ENCODE measurements at places on chromosomes 11 and 22.

- no peak for DNase-seq
Observed at GRCh38 chr11:26254378-26254777, 77.6 kb upstream of the ANO3 start.

DNA sequence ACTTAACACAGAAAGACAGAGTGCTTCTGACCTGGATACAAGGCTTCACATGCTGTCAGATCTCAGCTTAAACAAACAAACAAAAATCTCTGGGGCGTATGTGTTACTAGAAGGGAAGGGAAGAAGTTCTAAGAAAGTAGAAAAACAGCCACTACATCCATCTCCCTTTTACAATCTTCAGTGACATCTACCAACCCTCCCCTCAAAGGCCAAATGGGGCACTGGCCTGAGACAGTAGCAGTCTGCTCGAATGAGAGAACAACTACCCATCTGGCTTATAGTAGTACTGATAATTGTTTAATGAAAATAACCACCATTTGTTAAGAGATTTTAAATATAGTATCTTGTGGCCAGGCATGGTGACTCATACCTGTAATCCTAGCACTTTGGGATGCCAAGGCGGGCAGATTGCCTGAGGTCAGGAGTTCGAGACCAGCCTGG, 29.4 kb downstream of the CCDC83 start:
- DNase-seq: no peak

DNA sequence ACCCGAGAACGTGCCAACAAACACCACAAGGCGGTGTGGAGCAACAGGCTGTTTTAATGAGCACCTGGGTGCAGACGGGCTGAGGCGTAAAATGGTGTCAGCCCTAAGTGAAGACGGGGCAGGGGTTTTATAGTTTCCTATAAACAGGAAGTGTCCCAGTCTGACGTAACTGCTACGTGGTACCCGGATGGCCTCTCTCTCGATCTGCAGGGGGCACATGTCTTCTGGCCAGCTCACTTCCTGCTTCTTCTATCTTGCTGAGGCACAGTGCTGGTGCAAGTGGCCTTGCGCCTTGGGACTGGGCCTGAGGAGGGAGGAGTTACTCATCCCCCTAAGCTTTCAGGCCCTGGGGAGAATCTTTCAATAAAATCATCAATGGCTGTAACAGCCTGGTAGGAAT, 20.9 kb downstream of the OOSP3 start:
- no peak for DNase-seq

GRCh38 chr22:35712672-35713071, 5.0 kb upstream of the APOL5 start:
- no peak for DNase-seq

DNA sequence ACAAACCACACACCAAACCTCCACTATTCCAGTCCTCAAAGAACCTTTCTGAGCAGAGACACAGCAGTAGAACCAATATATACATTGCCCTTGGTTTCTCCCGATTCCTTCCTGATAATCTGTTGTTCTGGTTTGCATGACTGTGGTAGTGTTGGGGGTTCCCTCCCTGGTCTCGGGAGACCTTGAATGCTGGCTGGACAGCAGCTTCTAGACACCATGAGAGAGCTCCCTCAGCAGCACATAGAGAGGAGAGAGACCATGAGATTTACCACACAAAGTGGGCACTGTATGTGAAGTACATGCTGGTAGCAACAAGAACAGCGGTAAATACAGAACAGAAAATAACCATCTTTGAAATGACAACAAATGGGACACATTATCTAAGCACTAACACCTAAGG, 2.6 kb downstream of the C11orf91 start:
- no peak for DNase-seq

DNA sequence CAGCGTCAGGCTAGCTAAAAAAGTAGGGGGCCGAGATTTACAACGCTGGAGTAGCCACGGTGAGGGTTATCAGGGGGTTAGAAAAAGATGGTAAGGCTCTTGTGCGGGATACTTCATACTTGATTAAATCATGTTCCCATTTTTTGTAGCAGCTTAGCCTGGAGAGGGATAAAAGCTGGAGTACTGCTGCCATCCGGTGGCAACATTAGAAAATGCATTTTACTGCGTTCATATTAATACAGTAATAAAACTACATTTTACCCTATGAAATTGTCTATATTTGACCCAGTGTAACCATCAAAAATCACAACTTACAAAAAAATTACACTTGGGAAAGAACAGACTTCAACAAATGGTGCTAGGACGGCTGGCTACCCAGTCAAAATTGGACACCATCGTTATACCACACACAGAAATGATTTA, 17.3 kb downstream of the RPUSD4 start:
- DNase-seq: peak; percentile 12

DNA sequence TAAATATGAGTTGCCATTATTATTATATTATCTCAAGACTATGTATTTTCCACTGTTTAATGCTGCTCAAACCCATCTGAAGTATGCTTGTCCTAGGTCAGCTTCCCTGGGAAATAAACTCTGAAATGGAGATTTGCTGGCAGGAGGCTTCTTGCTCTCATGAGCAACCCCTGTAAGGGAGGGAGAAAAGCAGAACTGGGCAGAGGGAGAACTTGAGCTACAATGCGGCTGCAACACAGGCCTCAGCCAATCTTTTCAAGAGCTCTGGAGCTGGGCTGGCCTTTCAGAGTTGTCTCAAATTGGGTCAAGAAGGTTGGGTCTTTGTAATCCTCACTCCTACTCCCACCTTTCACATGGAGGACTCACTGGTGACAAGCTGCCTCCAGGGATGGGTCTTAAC, 412.6 kb downstream of the TENM4 start:
- no peak for DNase-seq

- no peak for DNase-seq
Observed at GRCh38 chr22:19933341-19934241, 8.0 kb upstream of the COMT start.

- DNase-seq: no peak
Observed at GRCh38 chr11:101397979-101398378, 185.8 kb downstream of the TRPC6 start.

- no peak for DNase-seq
Observed at GRCh38 chr22:25153961-25154666, 45.5 kb upstream of the CRYBB3 start.

DNA sequence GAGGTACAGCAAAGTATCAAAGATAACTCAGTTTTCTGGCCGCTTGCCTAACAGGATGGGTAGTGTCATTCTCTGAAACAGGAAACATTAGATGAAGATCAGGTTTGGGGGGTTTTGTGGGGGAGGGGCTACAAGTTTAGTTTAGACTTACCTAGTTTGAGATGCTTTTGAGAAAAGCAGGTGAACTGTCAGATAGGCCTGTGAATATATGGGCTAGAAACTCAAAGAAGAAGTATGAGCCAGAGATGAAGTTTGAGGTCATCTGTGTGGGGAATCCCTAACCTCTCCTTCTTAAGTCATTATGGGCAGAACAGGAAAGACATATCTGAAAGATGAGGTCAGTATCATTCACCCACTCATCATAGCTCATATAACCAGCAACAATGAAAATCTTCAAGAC, 11.9 kb downstream of the HOATZ start:
- no peak for DNase-seq

- no peak for DNase-seq
Observed at GRCh38 chr22:32722441-32722840, 79.1 kb upstream of the TIMP3 start.

DNA sequence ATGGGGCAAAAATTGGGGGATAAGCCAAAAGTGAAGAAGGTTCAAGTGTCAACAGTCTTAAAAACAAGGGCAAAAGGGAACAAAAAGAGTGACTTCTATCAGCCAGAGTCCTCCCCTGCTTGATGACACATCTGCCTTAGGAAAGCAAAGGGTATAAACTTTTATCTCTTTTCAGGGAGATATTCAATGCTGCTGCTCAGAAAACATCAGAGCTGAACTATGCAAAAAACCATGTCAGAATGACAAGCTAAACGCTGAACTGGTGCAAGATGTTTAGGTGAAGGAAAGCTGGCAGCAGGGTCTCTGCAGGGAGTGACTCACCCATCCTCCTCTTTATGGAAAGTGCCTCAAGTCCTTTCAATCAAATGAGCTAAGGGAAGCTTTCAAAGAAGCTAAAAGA, 24.7 kb downstream of the ALG9 start:
- no peak for DNase-seq

DNA sequence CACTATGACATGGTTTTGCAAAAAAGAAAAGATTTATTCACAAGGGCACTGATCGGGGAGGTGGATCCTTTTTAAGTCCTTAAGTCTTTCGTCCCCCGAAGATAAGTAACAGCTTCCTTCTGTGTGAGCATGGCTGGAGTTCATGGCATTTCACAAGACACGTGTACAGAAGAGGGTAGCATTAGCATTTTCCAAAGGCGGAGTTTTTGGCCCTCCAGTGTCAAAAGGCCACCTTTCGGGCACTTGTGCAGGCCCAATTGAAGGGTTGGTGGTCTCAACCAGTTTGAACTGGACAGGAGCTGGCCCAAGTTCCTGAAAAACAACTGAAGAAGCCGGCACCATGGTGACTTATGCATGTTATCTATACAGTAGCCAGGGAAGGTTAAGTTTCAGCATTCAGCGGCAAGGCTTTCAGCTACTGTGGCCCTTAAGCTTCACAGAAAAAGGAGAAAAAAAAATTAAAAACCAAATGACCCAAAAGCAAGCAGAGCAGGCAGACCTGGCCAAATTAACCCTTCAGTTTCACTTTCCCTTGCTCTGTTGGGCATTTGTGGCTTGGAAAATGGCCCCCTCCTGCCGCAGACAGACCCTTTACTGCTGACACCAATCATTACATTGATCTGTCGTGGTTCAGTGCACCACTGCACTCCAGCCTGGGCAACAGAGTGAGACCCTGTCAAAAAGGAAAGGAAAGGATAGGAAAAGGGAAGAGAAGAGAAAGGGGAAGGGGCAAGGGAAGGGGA, 18.7 kb downstream of the ZNF74 start:
- no peak for DNase-seq

DNA sequence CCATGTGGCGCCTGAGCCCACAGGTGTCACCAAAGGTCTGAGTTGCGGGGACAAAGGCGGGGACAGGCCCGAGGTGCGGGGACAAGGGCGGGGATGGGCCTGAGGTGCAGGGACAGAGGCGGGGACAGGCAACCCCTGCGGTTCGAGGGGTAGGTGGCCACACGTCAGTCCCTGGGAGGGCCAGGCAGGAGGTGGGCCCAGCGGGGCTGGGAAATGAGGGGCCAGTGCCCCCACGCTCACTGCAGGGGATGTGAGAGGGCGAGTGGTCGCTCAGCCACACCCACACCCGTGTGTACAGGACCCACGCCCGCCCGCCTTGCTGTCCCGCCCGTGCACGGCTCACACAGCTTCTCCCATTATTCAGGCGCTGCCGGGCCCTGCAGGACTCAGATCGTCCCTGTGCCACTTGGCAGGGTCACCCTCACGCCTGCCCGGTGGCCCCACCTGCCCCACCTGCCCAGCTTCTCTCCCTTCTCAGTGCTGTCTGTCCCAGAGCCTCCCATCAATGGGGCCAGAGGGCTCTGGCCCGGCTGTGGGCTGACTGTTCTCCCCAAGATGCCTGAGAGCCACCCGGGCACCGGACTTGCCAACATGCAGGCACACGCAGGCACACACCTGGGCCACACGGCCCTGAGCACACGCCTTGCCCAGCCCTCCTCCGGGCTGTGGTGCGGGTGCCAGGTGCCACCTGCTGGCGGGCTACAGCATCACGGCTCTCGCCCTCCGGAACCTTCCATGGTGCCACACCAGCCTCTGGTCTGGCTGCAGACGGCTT, 14.2 kb upstream of the MUC6 start:
- DNase-seq: peak; percentile 62

DNA sequence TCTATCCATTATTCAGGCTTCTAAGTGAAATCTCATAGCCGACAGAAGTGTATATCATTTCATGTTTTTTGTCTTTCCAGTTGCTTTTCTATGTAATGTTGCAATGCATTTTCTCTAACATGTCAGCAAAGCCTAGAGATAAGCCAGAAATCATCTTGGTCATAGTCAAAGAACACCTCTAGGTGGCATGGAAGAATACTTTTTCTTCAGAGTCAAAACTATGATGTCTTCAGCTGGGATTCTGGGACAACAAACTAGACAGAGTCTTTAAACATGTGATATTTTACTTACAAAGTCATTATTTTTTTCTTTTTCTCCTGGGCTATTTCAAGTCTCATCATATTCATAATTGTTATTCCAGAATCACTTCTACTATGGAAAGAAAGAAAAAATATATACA, 4.4 kb downstream of the GAS2 start:
- no peak for DNase-seq

DNA sequence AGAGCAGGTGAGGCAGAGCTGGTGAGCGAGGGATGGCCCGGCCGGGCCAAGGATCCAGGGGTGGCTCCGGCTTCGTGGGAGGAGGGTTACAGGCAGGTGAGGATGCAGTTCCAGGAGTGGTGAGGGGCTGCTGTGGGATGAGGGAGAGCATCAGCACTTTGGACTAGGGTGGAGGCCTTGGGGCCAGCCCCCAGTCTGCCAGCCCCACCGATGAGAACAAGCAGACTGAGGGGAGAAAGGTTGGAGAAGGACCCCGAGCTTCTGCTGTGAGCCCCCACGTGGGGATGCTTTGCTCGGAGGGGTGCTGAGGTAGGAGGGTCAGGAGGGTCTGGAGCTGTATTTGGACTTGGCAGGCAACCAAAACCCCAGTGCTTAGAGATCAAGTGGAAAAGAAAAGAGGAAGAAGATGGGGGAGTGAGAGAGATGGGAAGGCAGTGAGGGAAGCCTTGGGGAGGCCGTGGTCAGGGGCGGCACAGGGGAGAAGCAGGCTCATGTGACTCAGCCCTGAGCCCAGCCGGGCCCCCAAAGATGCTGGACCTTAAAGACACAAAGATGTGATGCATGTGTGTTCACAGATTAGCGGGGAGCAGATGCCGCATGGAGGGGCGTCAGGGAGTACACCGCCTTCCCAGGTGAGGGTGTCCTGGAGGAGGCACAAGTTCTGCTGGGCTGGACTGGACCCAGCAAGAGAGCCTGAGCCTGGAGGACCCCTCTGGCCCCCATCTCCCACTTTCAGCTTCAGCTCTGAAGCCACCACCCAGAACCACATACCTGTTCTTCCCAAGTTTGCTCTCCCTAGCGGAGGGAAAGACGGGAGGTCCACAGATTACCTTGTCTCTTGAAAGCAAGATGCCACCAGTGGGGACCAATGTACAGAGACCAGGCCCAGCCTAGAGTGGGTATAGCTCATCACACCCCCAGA, 91.3 kb downstream of the CDKN1C start:
- no peak for DNase-seq

DNA sequence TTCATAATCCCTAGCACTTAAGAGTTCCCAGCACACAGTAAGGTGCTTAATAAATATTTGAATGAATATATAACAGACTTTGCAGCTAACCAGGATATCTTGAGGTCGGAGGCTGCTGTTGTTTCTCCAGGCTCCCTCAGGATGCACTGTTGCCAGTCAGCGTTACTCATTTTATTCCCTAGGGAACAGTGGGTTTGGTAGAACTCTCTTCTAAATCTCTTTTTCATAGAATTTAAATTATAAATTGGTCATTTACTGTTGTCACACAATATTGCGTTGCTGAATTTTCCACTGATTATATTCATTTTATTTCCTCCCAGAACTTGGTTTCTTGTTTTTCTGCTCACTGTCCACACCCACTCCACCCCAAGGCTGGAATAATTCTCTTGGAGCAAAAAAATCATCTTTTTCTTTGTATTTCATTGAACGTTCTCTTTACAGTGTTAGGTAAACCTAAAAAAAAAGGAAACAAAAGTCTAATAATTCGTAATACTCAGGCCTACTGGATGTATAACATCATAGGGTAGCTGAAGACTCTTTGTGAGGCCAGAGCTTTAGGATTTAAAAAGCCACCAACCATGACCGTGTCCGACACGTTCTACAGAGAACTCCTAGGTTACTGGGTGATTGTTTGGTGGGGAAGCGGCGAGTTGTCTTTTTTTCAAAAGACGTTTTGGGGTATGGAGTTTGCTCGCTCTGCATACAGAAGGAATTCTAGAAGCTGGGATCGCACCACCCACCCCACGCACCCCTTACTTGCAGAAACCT, 766 bp upstream of the CAPRIN1 start:
- no peak for DNase-seq
